Smooth muscle cell of the pulmonary artery (primary cell): ENCODE measurements at places on chromosomes 5 and 9. TPM values are rescaled to one million over a fixed set of nuclear protein-coding genes. Genes with fewer than 3 reads are reported as not detected.

Gene ADAMTS2
- 32.5 and 155 TPM in 2 replicates for total RNA-seq

Gene TMEM215
- total RNA-seq: not detected in 2 replicates

Gene CDH18
- total RNA-seq: 0.33 and 5.3 TPM in 2 replicates

Gene TMEM174
- not detected in 2 replicates for total RNA-seq

Gene FREM1
- total RNA-seq: 0.39 TPM in 1 of 2 replicates, not detected in the other

Gene IFNA1
- total RNA-seq: not detected in 2 replicates

Gene CCDC127
- total RNA-seq: 8.2 and 9.4 TPM in 2 replicates

Gene ACTBL2
- 0.03 TPM in 1 of 2 replicates, not detected in the other for total RNA-seq

Gene ANKRD55
- total RNA-seq: not detected in 2 replicates

Gene SLC2A6
- 12.5 and 19.7 TPM in 2 replicates for total RNA-seq

Gene SLC25A48
- not detected in 2 replicates for total RNA-seq

Gene LECT2
- total RNA-seq: not detected in 2 replicates

Gene TJP2
- total RNA-seq: 20.2 and 51.5 TPM in 2 replicates

Gene TMEM252
- total RNA-seq: not detected in 2 replicates

Gene HAVCR2
- total RNA-seq: 0.33 and 0.39 TPM in 2 replicates

Gene FCHSD1
- total RNA-seq: 28.0 and 30.6 TPM in 2 replicates

Gene CCNJL
- 0.52 and 1.4 TPM in 2 replicates for total RNA-seq

Gene EDIL3
- 324 and 430 TPM in 2 replicates for total RNA-seq

Gene ECM2
- 7.0 and 30.7 TPM in 2 replicates for total RNA-seq

Gene DRD1
- 0.33 and 1.2 TPM in 2 replicates for total RNA-seq

Gene GBGT1
- 3.8 and 5.7 TPM in 2 replicates for total RNA-seq

Gene FCN2
- total RNA-seq: not detected in 2 replicates

Gene SLC34A1
- not detected in 2 replicates for total RNA-seq

Gene PCDHGB6
- total RNA-seq: 3.9 and 4.8 TPM in 2 replicates

Gene SPINK14
- total RNA-seq: not detected in 2 replicates

Gene OGN
- total RNA-seq: 12.8 and 24.7 TPM in 2 replicates

Gene WDR38
- not detected in 2 replicates for total RNA-seq

Gene CDH9
- total RNA-seq: not detected in 2 replicates

Gene GNA14
- total RNA-seq: 1.6 and 6.3 TPM in 2 replicates

Gene APBA1
- 14.5 and 21.8 TPM in 2 replicates for total RNA-seq

Gene ACSL6
- 0.17 TPM in 1 of 2 replicates, not detected in the other for total RNA-seq

Gene SVEP1
- 13.0 and 71.7 TPM in 2 replicates for total RNA-seq

Gene BICD2
- 55.1 and 75.3 TPM in 2 replicates for total RNA-seq

Gene MARVELD2
- 1.6 and 1.7 TPM in 2 replicates for total RNA-seq

Gene RASEF
- 0.07 TPM in 2 replicates for total RNA-seq

Gene ORM2
- total RNA-seq: not detected in 2 replicates

Gene FRRS1L
- total RNA-seq: 0.07 and 0.10 TPM in 2 replicates

Gene CCL19
- total RNA-seq: not detected in 2 replicates

Gene ARHGEF28
- 6.1 and 50.8 TPM in 2 replicates for total RNA-seq

Gene LCP2
- total RNA-seq: not detected in 2 replicates

Gene KCNIP1
- not detected in 2 replicates for total RNA-seq

Gene GMCL2
- not detected in 2 replicates for total RNA-seq

Gene IL3
- total RNA-seq: not detected in 2 replicates

Gene COL15A1
- 77.7 and 229 TPM in 2 replicates for total RNA-seq

Gene TESK1
- 11.5 and 16.1 TPM in 2 replicates for total RNA-seq

Gene DNAI1
- 0.03 TPM in 1 of 2 replicates, not detected in the other for total RNA-seq

Gene LOX
- 669 and 1,031 TPM in 2 replicates for total RNA-seq

Gene GCNT4
- total RNA-seq: 1.8 and 5.0 TPM in 2 replicates

Gene PCDHB8
- total RNA-seq: 0.26 and 1.3 TPM in 2 replicates

Gene C9orf50
- 0.26 and 0.33 TPM in 2 replicates for total RNA-seq

Gene ZNF483
- total RNA-seq: 1.1 and 1.6 TPM in 2 replicates

Gene PCDHA12
- 0.07 and 0.33 TPM in 2 replicates for total RNA-seq

Gene TRIM41
- 14.4 and 16.0 TPM in 2 replicates for total RNA-seq

Gene PCDHGB4
- 26.1 and 54.1 TPM in 2 replicates for total RNA-seq

Gene FAT2
- 0.07 and 0.26 TPM in 2 replicates for total RNA-seq

Gene CDH12
- not detected in 2 replicates for total RNA-seq

Gene TAF11L5
- not detected in 2 replicates for total RNA-seq

Gene PCDHGA9
- 5.2 and 5.5 TPM in 2 replicates for total RNA-seq
